Amniotic stem cell (primary cell): ENCODE measurements at places on chromosomes 7 and 10.
A peak's percentile ranks its signal among the peaks of the same experiment; 100 is the strongest.

DNA sequence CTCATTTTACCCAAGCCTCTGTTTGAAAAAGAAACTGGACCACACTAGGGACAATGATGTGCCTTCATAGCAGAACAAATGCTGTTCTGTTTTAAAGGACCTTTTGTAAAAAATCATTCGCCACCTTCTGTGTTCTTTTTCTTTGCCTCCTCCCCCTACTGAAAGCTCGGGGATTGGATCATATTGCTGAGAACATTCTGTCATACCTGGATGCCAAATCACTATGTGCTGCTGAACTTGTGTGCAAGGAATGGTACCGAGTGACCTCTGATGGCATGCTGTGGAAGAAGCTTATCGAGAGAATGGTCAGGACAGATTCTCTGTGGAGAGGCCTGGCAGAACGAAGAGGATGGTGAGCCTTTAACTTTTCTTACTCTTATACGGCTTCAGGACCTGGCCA lies 62.2 kb downstream of the POLL start:
- DNase-seq: no peak

DNA sequence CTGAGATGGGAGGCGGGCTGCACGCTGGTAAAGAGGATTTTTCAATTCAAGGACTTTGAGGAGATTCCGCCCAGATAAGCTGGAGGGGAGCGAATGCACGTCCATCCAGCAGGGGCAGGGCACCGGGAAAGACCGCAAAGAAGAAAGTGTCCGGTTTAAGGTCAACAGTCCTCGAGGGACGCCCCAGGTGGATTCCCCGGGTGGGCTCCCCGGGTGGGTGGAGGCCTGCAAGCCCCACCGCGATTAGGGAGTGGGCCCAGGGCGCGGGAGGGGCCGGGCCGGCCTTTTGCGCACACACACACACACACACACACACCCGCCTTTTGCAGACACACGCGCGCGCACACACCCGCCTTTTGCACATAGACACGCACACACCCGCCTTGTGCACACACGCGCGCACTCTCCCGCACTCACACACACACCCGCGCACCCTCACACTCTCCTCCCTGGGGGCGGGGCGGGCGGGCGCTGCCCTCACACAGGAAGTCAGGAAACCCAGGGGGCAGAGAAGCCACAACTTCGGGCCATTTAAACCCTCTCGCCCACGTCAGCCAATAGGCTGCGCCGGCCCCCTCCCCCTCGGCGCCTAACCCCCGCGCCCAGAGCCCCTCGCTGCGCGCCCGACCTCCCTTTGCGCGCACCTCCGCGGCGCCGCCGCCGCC lies 615 bp downstream of the ARHGAP12 start:
- DNase-seq: no peak

- DNase-seq: no peak
Measured at GRCh38 chr10:35822316-35822715, 180.2 kb upstream of the FZD8 start.

- no peak for DNase-seq
Measured at GRCh38 chr7:151867912-151868311, 9.0 kb downstream of the PRKAG2 start.

GRCh38 chr7:43196379-43196778 lies 83.9 kb downstream of the HECW1 start:
- DNase-seq: no peak

GRCh38 chr10:31262672-31263071 lies 56.3 kb upstream of the ZEB1 start:
- DNase-seq: peak; percentile 11

DNA sequence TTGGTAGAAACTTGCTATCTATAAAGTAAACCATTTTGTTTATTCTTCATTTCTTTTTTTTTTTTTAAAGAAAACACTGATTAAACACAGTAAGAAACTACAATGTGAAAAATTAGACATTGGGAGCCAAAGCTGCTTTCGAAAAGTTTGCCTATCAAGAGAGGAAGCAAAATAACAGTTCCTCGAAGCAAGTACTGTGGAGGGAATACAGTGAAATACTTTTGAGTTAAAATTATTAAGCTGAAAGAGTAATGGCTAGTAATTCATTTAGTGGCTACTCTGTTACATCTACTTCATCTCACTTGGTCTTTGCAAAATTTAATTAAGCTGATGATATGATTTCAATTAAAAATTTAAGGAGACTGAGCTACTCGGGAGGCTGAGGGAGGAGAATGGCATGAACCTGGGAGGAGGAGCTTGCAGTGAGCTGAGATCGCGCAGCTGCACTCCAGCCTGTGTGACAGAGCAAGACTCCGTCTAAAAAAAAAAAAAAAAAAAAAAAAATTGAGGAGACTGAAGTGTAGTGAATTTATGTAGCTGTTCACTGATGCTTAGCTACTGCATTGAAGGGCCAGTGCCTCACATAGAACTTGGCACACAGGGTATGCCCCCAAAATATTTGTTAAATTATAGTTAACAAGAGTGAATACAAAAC lies 982.1 kb upstream of the MBL2 start:
- DNase-seq: no peak

- DNase-seq: no peak
Measured at GRCh38 chr7:115505136-115505535, 525.4 kb downstream of the TFEC start.

GRCh38 chr7:22582863-22583622 lies 83.1 kb upstream of the STEAP1B start:
- DNase-seq: no peak

GRCh38 chr7:116511552-116512519 lies 12.3 kb downstream of the CAV2 start:
- DNase-seq: no peak

DNA sequence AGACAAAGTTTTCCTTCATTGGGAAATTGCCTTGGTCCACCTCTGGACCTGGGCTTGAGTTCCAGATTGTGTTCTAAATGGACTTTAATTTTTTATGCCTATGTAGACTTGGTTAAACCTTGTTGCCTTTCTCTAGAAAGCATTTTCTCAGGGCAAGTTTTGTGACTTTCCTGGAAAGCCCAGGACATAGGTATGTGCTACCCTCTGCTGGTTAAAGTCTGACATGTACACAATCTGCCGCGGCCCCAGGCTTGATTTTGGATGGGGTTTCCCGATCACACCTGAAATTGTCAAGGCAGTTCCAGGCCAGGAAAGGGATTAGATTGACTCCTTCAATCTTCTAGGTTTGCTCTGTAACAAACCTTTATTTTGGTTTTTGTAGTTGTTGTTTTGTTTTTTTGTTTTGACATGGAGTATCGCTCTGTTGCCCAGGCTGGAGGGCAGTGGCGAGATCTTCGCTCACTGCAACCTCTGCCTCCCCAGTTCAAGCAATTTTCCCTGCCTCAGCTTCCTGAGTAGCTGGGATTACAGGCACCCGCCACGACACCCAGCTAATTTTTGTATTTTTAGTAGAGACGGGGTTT lies 14.1 kb upstream of the AKR1B10 start:
- peak; percentile 41 for DNase-seq

- DNase-seq: no peak
Measured at GRCh38 chr10:95833042-95833610, 74.6 kb upstream of the CC2D2B start.

DNA sequence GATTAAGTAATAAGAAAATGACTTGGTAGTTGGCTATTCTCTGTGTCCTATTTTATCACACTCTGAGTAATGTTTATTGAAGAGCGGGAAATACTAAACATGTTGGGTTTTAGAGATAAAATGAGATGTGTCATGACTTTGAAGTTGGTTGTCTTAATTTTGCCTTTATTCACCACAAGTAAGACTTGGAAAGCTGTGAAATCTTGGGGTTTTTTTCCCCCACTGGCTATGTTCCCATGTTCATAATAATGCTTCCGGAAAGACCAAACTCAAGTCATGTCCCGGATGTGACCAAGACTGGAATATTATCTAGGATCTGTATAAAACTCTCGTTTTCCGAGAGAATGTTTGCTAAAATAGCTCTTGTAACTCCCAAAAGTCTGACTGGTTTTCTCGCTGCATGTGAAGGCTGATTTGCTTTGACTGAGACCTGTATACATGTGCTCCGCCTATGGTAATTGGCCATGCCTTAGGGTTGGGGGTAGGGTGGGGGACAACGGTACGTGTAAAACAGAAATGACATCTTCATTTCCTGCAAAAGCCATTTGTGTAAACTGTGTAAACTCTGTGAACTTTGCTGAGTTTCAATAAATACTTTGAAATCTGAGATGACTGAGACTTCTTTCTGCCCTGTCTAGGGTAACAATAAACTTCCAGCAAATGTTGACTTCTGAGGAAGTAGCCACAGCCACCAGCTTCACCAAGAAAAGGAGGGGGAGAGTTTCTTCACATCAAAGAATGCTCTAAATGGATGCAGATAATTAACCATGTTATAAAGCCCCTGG lies 169.6 kb downstream of the ZNF365 start:
- no peak for DNase-seq

- DNase-seq: no peak
Measured at GRCh38 chr7:101624246-101625001, 4.7 kb downstream of the MYL10 start.

GRCh38 chr7:65722361-65722792 lies 150.5 kb upstream of the VKORC1L1 start:
- no peak for DNase-seq

- DNase-seq: no peak
Measured at GRCh38 chr7:78523930-78524329, 725.4 kb downstream of the PHTF2 start.

- DNase-seq: no peak
Measured at GRCh38 chr10:18204039-18204835, 64.0 kb downstream of the CACNB2 start.

DNA sequence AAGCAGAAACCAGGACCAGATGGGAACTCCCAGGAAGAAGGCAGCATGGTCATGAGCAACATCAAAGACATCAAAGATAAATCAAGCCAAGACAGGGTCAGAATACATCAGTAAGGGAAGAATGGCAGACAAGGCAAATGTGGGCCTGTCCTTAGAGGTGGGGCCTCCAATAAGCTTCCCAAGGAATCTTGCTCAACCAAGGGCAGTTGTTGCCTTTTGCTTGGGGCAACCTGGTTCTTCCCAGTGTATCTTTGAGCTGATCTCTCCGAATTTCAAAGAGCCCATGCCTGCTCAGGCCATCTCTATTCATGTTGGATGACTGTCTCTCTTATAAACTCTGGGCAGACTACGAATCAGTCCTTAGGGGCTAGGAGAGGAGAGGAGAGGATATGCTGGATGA lies 68.4 kb upstream of the HABP2 start:
- no peak for DNase-seq

DNA sequence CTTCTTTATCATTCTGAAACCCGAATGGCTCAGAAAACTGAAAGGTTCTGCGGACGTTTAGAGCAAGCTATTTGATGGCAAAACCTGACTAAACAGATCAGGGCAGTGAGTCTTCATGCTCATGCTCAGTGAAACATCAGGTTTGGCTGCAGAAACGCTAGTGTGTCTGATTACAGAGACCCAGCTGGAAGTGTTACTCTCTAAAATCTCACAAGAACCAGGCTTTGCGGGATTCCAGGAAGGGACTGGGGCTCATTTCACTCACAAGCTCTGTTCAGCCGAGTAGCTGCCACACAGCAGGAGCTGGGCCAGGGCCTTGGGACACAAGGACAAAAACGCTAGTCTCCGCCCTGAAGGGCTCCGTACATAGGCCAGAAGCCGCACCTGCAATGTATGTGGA lies 2.9 kb downstream of the PITRM1 start:
- DNase-seq: no peak

DNA sequence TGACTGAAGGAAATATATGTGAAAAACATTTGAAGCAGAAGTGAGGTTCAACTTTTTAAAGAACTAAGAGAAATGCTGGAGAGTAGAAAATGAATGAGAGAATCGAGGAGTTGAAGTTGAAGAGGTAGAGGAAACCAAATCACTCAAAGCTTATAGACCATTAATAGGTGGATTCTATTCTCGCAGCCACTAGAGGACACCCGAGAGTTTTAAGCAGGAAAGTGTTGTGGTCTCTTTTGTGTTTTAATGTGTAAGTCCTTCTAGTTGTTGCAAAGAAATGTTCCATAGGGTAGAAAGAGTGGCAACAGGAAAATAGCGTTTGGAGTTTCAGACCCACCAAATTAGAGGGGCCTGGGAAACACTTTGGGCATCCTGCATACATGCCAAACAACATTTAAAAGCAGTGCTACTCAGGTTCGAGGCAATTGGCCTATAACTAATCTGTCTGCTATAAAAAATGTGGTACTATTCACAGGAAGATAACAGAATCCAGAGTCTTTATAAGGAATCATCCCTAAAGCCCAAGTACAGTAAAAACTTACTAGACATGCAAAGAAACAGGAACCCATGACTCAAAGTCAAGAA lies 75.3 kb upstream of the TAS2R16 start:
- no peak for DNase-seq

DNA sequence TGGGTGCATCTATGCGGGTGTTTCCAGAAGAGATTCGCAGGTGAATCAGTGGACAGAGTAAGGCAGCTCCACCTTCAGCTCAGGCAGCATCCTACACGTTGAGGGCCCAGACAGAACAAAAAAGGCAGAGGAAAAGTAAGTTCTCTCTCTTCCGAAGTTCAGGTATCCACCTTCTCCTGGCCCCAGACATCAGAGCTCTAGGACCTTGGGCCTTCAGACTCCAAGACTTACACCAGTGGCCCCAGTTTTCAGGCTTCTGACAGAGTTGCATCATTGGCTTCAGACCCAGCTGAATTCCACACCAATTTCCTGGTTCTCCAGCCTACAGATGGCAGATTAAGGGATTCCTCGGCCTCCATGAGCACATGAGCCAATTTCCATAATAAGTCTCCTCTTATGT lies 102.2 kb upstream of the GPR26 start:
- no peak for DNase-seq

GRCh38 chr10:118913825-118914224 lies 115.7 kb upstream of the NANOS1 start:
- no peak for DNase-seq

DNA sequence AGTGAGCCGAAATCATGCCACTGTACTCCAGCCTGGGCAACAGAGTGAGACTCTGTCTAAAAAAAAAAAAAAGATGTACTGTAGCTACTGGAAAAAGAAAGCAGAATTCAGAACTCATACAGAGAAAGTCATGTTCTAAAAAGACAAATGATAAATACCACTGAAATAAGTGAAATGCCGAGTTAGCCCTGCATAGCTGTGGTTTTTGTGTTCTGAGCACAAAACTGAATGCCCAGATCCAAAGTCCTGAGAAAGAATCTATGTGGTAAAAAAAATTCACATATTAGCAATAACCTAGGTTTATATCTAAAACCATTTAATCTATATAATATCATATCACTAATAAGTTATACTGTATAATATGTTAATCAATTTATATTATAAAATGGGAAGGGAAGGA lies 29.3 kb upstream of the HECW1 start:
- no peak for DNase-seq

GRCh38 chr7:158037211-158037610 lies 550.4 kb downstream of the PTPRN2 start:
- no peak for DNase-seq

DNA sequence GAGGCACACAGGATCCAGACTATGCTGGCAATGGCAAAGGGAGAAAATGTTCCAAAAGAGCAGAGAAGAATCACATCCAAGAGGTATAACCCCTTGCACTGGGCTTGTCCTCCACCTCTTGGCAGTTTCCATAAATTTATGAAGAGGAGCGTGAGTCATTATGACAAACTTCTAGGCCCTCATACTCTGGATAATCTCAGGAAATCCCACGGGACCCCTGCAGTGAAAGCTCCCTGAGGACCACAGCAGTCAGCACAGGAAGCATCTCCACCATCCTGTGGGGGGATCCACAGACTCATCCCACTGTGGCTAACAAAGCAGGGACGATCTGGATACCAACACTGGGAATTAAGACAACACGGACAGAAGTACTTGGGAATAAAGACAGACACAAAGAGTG lies 30.3 kb upstream of the GPAM start:
- DNase-seq: no peak

GRCh38 chr7:52838981-52839411 lies 196.4 kb upstream of the POM121L12 start:
- no peak for DNase-seq
